ENCODE measurements at places on chromosomes 2 and 18.

GRCh38 chr2:38508311-38509039, 94.3 kb downstream of the HNRNPLL start:
- peak; percentile 67 for DNase-seq

DNA sequence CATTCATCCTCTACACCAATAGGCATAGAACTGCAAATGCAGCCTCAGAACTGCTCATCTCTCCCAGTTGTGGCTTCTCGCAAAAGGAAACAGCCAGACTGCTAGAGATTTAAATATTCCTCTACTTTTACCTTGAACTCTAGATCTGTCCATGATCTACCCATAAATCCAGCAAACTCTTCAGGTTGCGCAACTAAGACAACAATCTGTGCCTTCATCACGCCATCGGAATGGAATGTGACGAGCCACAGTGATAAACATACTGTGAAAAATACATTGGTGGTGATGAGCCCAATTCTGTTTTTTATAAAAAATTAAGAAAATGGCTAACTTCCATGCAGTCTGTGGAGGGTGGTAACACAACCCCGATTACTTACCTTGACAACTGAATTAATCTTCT, 626.7 kb downstream of the LRRTM4 start:
- no peak for DNase-seq

DNA sequence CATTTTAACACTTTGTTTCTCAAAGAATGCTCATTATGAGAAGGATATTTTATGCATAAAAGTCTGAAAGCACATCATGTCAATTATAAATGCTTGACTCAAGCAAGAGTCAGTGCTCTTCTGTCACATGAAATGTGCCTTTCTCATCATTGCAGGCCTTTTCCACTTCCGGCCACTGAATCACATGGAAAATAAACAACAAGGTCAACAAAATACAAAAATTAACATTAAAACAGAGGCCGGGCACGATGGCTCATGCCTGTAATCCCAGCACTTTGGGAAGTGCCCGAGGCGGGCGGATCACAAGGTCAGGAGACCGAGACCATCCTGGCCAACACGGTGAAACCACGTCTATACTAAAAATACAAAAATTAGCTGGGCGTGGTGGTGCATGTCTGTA, 480.6 kb downstream of the SPAG16 start:
- no peak for DNase-seq

DNA sequence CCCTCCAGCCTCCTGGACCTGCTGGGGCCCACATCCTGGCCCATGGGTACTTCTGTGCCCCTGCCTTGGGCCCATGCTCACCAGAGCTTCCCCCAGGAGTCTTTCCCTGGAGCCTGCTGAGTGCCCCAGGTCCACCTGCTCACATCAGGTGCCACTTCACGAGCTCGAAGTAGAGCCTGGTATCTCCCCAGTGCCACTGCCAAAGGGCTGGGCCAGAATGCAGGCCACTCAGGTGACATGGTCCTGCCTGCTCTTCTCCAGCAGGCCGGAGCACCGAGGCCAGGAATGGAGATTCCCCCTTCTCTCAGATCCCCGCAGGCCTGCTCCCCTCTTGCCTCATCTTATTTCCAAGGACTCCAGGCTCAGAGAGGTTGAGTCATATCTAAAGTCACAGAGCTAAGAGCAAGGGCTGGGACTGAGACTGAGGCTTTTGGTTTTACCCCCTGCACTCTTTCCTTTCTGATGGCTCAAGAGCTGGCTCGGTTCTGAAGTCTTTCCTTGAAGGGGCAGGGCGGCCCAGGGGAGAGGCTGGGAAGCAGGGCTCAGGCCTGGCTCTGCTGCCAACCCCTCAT, 79.2 kb downstream of the HS1BP3 start:
- DNase-seq = no peak

DNA sequence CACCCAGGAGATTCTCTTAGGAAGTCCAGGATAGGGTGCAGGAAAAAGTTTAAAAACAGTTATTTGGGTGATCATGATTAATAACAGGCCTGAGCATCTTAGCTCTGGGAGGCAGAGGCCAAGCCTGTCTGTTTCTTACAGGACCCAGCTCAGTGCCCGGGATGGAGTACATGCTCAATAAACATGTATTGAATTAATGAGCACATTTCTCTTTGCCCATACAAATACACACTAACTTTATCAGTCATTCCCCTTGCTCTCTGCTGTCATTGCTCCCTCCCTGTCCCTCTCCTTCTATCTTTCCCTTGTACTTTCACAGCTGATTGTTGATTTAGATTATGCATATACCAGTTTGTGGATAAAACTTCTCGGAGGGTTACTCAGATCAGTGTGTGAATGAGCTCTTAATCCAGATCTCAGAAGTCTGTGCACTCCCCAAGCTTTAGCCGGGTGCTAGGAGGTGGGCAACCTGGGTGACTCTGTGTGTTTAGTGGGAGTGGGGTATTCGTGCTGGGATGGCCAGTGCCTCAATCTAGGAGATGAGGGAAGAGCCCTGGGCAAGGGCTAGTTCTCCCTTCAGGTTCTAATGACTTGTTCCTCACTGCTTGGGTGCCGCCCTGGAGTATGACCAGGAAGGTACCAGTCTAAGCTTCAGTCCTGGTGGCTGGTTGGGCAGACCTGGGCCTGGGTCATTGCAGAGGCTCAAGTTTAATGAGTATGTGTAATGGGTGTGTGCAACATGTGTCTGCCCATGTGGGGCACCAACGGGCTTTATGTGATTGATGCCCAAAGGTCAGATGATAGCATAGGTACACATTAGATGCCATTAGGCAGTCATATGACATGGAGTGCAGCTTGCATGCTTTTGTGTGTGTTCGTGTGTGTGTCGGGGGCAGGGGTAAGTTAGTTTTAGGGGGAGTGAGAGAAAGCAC, 10.6 kb downstream of the EMX1 start:
- no peak for DNase-seq

DNA sequence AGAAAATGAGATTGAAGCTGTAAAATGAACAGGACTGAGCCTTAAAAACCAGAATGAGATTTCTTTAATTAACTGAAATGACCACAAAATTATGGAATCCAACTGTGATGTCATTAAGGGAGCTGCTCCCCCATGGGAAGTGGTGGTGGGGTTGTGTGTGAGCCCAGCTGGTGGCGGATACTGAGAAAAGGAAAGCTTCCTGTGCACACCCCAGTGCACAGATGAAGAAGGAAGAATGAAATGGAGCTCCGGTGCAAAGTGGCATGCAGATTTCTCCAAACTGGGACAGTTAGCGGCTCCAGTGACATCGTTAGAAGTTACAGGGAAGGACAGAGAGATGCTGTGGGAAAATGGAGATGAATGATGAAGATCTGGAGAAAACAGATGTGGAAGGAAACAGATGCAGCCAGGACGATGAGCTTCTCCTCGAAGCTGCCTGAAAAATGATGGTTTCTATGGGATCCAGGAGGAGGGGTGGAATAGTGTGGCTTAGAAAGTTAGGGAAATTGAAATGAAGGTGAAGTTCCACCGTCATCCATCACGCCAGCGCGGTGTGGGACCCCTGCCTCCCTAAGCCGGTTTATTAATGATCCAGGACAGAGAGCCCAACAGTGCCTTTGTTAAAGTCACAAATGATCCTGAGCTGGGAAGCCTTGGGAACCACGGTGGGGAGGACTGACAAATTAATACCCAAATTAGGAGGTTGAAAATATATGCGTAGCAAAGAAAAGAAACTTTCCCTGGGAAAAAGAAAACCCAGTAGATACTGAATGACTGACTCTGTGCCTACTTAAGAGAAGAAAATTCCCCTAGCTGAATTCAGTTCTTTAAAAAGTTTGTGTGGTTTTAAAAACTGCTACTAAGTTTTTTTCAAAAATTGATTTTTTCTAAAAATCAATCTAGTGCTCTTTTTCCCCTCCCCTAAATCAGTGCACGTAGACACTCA, 77.2 kb downstream of the TSN start:
- no peak for DNase-seq

- DNase-seq = no peak
Measured at GRCh38 chr2:222946700-222947287, 86.0 kb downstream of the ACSL3 start.

DNA sequence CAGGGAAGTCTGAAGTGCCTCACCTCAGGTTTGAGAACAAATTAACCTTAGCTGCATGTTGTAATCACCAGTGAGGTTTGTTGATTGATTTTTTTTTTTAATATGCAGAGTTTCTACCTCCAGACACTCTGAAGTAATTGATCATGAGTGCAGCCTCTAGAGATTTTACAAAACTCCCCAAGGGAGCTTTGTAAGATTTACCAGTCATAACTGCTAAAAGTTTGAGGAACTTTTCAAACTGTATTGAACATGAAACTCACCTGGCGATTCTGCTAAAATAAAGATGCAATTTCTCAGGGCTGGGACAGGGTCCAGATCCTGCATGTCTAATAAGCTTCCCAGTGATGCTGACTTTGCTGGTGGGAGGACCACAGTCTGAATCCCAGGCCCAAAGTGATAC, 339.6 kb upstream of the DCC start:
- DNase-seq = no peak

- DNase-seq = no peak
Measured at GRCh38 chr2:119574108-119574815, 30.0 kb downstream of the CFAP221 start.

GRCh38 chr2:47043142-47043890, 111.8 kb downstream of the STPG4 start:
- DNase-seq = no peak

DNA sequence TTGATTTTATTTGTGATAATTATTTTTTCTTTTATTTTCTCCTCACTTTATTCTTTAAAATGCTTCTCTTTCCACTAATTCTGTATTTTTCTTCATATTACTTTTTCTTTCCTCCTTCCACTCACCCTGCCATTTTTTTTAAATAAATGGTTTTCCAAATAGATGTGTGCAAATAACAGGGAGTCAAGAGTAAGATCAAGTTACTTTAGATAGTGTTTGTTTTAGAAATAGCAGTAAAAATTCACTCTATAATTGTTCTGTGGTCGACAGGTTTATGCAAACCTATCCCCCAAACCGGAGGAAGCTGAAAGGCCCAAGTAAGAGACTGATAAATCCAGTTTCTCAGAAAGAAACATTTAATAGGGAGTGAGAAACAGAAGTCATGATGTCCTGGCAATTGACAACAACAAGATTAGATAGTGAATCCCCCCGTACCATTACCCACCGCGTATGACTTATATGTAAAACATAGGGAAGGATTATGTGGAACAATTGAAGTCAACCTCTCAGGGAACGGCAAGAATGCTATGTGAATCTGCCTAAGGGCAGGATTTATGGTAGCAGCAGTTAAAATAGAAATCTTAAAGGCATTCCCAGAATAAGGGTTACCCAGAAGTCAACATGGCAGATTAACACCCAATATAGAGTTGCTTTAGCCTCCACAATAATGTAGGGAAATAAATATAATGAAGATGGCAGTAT, 75.5 kb downstream of the KYNU start:
- DNase-seq = no peak

DNA sequence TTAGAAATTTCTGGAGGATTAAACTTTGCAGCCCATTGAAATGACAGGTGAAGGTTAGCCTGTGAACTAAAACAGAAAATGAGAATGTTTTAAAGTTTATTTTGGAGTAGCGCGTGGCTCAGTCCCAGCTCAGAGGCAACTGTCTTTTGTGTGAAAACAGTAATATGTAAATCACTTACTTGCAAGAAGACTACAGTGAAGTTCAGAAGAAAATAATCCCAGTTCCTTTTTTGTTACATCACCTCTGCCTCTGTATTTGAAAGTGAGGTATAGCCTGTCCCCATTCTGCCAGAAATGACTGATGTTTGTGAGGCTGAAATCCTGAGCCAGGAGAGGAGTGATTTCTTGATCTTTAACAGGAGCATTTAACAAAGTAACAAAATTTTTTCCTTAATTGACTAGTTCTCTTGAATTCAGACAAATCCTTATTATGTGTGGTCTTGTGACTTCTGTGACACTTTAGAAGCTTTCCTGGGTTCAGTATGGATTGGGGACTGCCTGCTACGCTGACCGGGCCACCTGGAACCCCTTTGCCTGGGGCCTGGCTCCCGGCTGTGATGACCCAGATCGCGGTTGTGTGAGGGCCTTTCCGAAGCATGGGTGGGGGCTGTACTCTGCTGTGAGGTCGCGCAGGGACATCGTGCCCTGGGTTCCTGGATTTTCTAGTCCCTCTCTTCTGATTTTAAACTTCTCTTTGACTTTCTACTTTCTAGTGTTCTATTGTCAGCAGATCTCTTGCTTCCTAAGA, 24.3 kb downstream of the TRAPPC12 start:
- DNase-seq = no peak

DNA sequence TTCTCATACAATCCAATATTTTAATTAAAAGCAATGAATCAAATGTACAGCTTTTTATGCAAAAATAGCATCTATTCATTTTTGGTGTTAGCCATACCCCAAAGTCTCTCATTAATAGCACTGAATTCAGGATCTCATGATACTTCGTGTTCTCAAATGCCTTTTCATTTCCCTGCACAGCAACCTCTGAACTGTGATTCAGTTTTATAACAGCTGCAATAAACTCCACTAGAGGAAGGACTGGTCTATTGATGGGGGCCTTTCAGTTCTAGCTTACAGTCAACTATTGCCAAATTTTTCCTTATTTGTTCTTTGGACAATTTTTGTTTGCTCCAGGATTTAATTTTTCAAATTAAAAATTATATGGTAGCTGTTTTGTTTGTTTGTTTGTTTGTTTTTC, 4.8 kb upstream of the TMEM87B start:
- no peak for DNase-seq

GRCh38 chr18:69265656-69266055, 135.0 kb upstream of the DOK6 start:
- DNase-seq = no peak

- no peak for DNase-seq
Measured at GRCh38 chr2:105324732-105325131, 4.8 kb downstream of the TGFBRAP1 start.

GRCh38 chr2:35946478-35946877, 409.1 kb upstream of the CRIM1 start:
- no peak for DNase-seq

DNA sequence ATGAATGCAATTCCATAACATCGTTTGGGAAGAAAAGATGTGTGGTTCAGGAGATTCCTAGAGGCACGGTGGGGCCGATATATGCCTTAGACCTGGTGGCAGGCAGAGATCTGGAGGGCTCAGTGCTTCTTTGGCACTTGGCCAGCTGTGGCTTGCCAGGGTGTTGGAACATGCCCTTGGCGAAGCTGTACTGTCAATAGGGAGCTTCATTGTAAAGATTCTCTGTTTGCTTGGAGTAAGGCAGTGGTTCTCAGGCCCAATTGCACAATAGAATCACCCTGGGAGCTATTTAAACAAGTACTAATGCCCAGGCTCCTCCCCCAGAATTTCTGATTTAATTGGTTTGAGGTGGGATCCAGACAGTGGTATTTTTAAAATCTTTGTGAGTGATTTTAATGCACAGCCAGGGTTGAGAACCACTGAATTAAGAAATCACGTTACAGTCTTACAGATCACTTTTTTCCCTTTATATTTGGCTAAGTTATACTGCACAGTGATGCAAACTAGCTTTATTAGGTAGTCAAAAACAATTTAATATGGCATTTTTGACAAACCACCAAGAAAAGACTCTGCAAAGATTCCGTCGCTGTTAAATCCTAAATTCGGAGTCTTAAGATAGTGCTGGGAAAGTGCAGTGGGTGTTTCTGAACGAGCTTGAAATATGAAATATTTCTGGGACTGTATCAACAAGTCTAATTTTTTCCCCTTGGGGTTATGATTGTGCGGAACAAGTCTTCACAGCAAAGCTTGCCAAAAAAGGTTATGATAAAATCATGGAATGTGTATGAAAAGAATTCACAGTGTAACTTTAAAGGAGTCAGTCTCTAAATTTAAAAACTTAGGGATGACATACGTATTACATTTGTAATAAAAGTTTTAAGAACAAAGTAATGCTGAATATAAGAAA, 78.0 kb downstream of the CRIM1 start:
- DNase-seq = peak; percentile 83

- DNase-seq = no peak
Measured at GRCh38 chr2:46241344-46241743, 55.9 kb upstream of the EPAS1 start.

Data from ascending aorta (tissue), 2 donors.